ENCODE measurements at places on chromosomes 7 and 10. TPM values are rescaled to one million over a fixed set of nuclear protein-coding genes. Genes with fewer than 3 reads are reported as not detected.

LIPK gene
- total RNA-seq: not detected

TMEM176B gene
- total RNA-seq: 304 TPM

C7orf33 gene
- total RNA-seq: not detected

- no peak for DNase-seq
These were observed 90.1 kb downstream of the PIP4K2A start for GRCh38 chr10:22624287-22624738.

PPP1R3A gene
- total RNA-seq: not detected

ST8SIA6 gene
- total RNA-seq: 0.92 TPM

GPR26 gene
- total RNA-seq: not detected

DNA sequence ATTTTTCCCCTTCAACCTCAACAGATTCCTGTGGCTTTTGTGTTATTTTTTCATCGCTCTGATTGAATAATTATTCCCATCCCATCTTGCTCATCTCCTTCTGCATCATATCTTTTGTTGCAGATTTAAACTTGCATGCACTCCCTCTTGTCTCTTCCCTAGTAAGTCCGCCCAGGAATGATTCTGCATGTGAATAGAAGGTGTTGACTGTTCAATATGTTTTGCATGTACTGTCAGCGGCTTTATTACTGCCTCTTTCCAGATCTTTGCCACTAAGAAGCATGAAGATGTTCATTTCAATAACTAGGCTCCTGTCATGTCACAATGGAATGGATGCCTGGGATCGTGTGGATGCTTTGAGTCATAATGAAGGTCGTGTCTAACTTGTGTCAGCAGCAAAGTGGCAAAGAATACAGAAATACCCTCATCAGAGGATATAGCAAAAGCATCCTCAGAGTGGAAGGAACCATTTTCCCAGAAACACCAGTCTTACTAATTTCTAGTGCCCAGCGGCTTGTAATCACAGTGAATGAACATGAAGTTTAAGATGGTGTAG, 62.6 kb upstream of the SEM1 start:
- DNase-seq: no peak

DNA sequence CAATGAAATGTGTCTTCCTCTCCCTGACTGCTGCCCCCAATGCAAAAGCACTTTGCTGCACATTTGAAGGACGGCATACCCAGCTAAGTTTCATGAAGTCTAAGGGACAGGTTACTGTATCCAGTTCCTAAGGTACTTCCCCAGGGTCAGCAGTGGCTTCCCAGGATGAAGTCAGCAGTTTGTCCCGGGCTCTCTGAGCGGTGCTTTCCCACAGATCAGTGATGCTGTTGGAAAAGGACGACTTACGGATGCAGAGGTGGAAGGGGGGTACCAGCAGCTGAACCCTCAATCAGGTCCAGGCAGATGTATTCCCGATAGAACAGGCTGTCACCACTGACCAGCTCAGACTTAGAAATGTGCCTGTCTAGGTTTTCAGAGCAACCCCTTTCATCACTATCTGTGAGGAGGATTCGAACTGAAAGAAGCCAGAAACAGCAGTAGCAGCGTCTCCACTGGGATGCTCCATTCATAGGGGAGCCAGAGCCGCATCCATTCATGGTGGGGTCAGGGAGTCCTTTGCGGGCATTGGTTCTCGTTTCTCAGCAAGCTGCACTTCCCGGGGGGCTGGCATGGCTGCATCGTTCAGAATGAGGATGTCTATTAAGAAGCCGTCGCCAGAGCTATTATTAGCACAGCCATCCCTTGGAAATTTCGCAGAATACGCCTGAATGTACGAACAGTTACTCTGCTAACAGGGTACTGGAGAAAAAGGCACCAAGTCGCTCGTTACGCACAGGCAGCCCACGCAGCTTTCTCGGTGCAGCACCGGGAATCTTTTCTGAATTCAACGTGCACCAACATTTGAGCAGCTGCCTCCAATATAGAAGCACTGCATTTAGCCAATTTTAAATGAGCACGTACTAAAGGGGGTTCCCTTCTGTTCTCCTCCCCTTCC, 303.7 kb downstream of the PRPF18 start:
- DNase-seq: no peak

TSPAN33 gene
- 16.2 TPM for total RNA-seq

EGR2 gene
- total RNA-seq: 19.3 TPM

GRCh38 chr7:78939669-78940068, 513.8 kb downstream of the MAGI2 start:
- no peak for DNase-seq

DNA sequence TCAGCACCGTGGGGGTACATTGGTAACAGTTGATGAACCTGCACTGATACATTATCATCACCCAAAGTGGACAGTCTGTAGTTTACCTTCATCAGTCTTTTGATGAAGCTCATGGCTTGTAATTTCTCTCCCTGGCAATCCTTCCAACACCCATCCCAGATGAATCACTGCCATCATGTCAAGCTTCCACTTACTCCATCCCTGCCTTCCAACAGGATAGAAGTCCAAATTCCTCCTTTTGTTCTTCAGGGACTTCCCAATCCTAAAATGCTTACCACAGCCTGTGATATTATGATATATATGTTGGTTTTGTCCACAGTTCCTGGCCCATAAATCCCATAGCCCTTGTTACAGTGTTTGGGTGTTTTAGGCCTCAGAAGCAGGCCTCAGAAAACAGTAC, 16.1 kb downstream of the SNX10 start:
- no peak for DNase-seq

INHBA gene
- total RNA-seq: 17.9 TPM

GRCh38 chr7:45021604-45022296, 21.7 kb downstream of the CCM2 start:
- no peak for DNase-seq

ZC3HAV1L gene
- total RNA-seq: 9.0 TPM

SPDYE2 gene
- not detected for total RNA-seq

GRCh38 chr7:22351329-22351692, 5.6 kb downstream of the RAPGEF5 start:
- peak; percentile 23 for DNase-seq

- DNase-seq: no peak
These were observed 112.1 kb downstream of the WDFY4 start for GRCh38 chr10:48796713-48797245.

DNA sequence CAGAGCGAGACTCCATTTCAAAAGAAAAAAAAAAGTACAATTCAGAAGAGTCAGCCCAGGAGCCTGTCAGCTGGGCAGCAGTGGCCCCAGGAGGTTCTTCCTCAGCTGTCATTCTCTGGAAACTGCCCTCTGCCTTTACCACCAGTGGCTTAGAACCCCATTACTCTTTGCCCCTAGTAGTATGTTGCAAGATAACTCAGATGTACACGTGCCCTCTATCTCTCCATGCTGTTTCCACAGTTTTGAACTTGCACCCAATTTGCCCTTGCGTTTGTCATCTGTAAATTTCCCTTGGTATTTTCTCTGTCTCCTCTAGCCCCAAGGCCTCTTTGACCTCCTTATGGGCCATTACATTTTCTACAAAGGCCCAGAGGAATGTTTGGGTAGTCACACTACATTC, 56.7 kb upstream of the PRKAR2B start:
- no peak for DNase-seq

TEX47 gene
- not detected for total RNA-seq

GRCh38 chr7:120021085-120021484, 251.9 kb upstream of the KCND2 start:
- DNase-seq: no peak

DNA sequence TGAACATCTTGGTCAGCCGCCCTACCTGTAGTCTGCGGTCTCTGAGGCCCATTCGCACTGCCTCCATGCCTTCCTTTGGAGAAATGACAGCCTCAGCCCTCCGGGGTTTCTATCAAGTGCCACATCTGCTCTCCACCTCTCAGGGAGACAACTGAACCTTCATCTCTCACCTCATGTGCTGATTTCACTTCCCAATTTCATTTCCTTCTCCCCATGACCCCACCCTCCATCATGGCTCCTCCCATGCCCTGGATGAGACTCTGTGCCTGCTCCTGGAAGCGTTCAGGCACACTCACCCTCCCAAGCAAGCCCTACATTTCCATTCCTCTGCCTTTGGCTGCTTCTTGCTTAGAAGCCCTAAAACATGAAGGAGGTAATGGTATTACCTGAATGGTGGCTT, 7.8 kb upstream of the SCD start:
- no peak for DNase-seq

- DNase-seq: no peak
These were observed 20.1 kb upstream of the NMT2 start for GRCh38 chr10:15188603-15189002.

DNA sequence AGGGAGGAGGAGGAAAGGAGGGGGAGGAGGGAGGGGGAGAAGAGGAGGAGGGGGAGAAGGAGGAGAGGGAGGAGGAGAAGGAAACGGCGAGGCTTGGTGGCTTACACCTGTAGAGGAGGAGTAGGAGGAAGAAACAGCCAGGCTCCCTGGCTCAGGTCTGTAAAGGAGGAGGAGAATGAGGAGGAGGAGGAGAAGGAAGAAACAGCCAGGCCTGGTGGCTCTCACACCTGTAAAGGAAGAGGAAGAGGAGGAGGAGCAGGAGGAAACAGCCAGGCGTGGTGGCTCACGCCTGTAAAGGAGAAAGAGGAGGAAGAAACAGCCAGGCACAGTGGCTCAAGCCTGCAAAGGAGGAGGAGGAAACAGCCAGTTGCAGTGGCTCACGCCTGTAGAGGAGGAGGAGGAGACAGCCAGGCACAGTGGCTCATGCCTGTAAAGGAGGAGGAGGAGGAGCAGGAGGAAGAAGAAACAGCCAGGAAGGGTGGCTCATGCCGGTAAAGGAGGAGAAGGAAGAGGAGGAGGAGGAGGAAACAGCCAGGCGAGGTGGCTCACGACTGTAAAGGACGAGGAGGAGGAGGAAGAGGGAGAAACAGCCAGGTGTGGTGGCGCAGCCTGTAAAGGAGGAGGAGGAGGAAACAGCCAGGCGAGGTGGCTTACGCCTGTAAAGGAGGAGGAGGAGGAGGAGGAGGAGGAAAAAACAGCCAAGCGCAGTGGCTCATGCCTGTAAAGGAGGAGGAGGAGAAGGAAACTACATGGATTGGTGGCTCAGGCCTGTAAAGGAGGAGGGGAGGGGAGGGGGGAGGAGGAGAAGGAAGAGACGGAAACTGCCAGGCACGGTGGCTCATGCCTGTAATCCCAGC, 14.9 kb upstream of the CRCP start:
- DNase-seq: peak; percentile 83

- DNase-seq: no peak
These were observed 27.1 kb upstream of the KCNMA1 start for GRCh38 chr10:77664696-77665095.

- DNase-seq: no peak
These were observed 60.1 kb upstream of the CARD11 start for GRCh38 chr7:3103614-3104398.

DNA sequence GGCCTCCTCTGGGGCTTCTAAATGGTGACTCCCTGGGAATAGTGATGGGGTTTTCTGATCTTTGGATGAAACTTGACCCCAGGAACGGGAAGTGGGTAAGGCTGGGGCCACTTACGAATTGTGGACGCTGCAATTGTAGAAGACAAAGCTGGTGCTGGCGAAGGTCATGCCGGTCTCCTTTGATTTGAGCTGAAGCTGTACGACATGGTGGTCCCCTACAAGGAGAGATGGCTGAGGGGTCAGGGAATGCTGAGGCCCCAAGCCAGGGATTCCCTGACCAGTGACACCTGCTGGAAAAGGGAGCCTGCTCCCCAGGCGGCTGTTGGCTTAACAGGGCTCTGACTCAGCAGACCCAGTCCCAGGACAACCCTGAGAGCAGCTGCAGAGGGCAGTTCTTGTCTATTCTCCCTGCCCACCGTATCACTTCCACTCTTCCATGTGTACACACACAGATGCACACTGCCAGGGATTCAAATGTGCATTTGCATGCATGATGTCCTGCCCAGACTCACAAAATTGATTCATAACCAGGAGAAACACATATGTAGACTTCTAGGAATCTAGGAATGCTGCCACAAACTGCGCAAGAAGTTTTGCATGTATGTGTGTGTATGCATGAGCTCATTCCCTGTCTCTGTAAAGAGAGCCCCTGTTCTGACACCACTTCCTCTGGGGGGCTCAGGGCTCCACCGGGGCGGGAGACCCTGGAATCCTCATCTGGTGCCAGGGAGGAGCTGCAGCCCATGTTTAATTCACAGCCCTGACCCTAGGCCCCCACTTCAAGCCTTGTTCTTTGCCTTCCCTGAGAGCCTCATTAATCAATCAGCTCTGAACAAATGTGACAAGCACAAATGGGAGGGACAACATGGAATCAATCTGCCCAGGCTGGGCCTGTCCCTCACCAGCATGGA, 350.0 kb downstream of the PLXNA4 start:
- DNase-seq: no peak

DNA sequence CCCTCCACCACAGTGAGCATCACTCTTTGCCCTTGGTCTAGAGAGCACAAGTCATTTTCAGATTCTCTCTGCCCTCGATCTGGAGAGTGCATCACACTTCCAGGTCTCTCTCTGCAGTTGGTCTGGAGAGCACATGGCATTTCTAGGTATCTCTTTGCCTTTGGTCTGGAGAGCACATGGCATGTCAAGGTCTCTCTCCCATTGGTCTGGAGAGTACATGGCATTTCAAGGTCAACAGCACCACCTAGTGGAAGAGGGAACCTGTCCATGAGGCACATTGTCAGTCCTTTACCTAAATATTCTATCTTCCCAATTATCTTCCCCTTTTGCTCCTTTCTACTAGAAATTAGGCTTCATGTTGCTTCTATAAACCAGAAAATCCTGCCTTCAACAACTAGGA, 1139.4 kb downstream of the XPNPEP1 start:
- no peak for DNase-seq

FZD1 gene
- total RNA-seq: 20.3 TPM

DNA sequence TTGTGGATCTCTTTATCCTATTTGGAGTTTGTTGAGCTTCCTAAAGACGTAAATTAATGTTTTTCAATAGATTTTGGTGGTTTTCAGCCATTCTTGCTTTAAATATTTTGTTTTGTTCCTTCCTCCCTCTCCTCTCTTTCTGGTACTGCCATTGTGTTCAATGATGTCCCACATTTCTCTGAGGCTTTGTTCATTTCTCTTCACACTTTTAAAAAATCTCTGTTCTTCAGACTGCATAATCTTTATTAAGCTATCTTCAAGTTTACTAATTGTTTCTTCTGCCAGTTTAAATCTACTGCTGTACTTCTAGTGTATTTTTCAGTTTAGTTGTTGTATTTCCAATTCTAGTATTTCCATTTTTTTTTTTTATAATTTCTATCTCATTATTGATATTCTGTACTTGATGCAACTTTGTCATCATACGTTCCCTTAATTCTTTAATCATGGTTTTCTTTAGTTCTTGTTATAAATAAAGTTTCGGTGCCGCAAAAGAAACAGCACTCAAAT, 45.6 kb upstream of the FZD9 start:
- no peak for DNase-seq

NME8 gene
- 0.89 TPM for total RNA-seq

ADRA2A gene
- total RNA-seq: 346 TPM

DNA sequence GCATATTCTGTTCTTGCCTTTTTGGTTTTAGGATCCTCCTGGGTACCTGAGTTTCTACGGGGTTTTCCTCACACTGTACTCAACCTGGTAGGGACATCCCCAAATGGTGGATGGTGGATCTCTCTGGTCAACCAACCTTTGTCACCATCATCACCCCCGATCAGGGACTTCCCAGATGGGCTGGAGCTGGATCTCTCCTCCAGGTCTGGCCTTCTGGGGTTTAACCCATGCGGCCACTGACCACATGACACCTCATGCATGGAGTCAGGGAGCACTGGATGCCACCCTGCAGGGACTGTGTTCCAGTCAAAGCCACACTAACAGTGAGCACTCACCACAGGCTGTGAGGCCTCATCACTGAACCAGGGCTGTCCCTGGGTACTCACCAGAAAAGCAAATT, 80.0 kb downstream of the CELF2 start:
- no peak for DNase-seq

GRCh38 chr10:29144126-29144525, 144.7 kb upstream of the LYZL1 start:
- DNase-seq: no peak

GRCh38 chr7:132225216-132226030, 350.8 kb downstream of the PLXNA4 start:
- DNase-seq: peak; percentile 85
